ENCODE measurements at places on chromosomes 3 and 15.

DNA sequence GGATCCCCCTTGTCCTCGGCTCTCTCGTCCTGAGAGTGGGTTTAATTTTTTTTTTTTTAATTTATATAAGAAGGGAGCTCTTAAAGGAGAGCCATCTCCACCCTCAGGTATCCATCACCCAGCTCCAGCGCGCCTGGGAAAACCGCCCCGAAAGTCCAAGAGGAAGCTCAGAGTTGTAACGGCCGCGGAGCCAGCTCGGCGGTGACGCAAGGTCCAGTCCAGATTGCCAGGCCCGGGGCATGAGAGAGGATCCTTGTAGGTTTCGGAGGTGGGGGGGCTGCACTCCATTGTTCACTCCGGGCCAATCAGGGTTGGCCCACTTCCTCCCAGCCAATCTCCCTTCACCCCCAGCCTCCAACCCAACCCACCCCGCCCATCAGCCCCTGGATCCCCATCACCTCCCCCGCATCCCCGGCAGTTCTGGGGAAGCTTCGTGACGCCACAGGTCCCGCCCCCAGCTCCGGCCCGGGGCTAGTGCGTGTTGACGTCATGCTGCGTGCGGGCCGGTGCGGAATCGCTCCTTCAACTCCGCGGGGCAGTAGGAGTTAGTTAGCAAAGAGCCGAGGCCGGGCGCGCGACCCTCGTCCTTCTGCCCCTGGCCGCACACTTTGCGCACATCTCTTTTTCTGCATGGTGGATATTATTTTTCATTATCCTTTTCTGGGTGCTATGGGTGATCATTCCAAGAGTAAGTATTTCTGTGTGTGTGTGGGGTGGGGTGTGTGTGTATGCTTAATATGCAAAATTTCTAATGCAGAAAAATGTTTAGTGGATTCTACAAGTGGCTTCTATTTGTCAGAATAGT lies at the start of gene ISL2:
Gene ISL2, plus strand, starts transcription at position 520 of the 805 bp plus-strand sequence. Its CDS starts 111 bp downstream, at position 631.
- DNase-seq = peak; percentile 33

GRCh38 chr3:85586018-85586417 lies 627.2 kb downstream of the CADM2 start:
- DNase-seq = no peak

GRCh38 chr3:41299036-41299435 lies 99.7 kb downstream of the CTNNB1 start:
- DNase-seq = no peak

GRCh38 chr3:114902691-114903101 lies 244.4 kb downstream of the ZBTB20 start:
- DNase-seq = no peak

- no peak for DNase-seq
These were observed 18.8 kb upstream of the VGLL4 start for GRCh38 chr3:11662392-11662990.

GRCh38 chr15:33636958-33637357 lies 326.2 kb downstream of the RYR3 start:
- DNase-seq = no peak

- no peak for DNase-seq
These were observed 182.9 kb downstream of the IL5RA start for GRCh38 chr3:2927259-2927658.

GRCh38 chr15:48109856-48110531 lies 10.8 kb upstream of the SLC24A5 start:
- DNase-seq = no peak

DNA sequence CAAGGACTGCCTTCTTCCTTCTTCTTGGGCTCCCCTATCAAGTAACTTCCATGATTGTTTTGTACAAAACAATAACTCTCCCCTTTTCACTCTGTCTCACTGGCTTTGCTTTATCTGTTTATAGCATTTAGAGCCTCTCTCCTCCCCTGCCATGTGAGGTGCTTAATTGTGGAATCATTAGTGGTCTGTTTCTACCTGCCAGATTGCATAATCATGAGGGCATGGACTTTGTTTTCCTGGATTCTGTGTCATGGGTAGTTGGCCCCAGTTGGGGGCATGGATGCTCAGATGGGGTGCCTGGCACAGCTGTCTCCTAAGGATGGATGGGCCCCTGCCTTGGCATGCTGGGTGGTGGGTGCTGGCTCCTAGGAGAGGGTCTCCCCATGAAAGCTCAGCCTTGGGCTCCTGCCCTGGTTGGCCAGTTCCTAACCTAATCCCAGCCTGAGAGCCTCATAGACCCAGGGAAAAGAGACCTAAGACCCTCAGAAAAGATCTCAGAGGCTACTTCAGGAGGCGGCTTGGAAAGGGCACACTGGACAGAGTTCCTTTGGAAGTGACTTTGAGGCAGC lies 8.0 kb upstream of the CTXND1 start:
- DNase-seq = no peak

Data from liver (tissue), 10 donors.